ENCODE measurements at places on chromosomes 13 and 19. TPM values are rescaled to one million over a fixed set of nuclear protein-coding genes. Genes with fewer than 3 reads are reported as not detected.

- no peak for DNase-seq
These were observed at the start of gene KASH5 for GRCh38 chr19:49387936-49388372. KASH5 (plus strand) TSS chr19:49388249; CDS start chr19:49390884, 2,635 bp downstream.

DNA sequence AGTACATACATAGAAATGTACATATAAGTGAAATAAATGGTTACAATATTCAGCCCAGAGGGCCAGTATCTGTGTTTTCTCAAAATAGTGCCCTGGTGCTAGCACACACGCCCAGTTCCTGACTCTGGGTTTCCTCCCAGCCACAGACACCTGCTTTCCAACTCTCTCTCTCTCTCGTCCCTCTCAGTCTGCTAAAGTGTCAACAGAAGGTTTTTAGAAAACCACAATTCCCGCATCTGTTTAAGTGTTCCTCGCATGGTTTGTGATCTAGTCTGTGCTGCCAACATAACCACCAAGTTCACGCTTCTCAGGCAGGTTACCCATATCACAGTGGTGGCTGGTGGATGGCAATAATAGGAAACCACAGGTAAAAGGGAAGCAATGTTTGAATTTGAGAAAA, 17.8 kb upstream of the UPF3A start:
- peak; percentile 95 for DNase-seq

The CRX gene
- not detected for total RNA-seq

The SIGLEC12 gene
- total RNA-seq, result not detected

- no peak for DNase-seq
These were observed 50.7 kb downstream of the LHFPL6 start for GRCh38 chr13:39552246-39552645.

GRCh38 chr19:47227352-47228167, 3.4 kb downstream of the BBC3 start:
- DNase-seq, result peak; percentile 94

The ELAVL1 gene
- 43.7 TPM for total RNA-seq

The RASL11A gene
- total RNA-seq, result 2.9 TPM

- DNase-seq, result no peak
These were observed 28.9 kb downstream of the ARHGEF7 start for GRCh38 chr13:111143865-111144540.

The CACNG7 gene
- not detected for total RNA-seq

The KL gene
- total RNA-seq, result not detected

DNA sequence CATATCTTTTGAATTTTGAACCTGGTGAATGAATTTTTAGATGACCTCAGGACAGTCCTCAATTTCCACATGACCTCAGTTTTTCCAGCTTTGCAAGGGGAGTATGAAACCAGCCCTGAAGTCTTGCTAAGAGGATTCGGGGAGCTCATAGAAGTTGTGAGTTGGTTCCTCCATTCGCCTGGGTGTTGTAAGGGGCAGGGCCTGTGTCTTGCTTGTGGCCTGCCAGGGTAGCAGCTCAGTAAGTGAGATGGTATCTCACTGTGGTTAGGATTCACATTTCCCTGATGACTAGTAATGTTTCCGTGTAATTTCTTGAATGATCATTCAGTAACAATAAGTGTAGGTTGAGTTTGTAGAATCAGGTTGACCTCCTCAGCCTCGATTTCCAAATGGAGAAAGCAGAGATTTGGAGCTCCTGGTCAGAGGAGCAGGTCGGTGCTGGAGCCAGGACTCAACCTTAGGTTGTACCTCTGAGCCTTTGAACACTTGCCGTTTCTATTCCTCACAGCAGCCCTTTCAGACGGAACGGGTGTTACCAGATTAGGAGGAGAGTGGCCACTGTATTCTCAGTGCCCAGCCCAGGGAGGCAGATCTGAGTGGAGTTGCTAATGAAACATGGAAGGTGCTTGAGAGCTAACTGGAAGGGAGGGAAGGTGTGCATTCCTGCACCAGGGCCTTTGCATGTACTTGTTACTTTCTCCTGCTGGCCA, 14.6 kb downstream of the NACC1 start:
- DNase-seq, result peak; percentile 66

GRCh38 chr19:2041433-2041682, 9.7 kb downstream of the MKNK2 start:
- no peak for DNase-seq

GRCh38 chr19:42066075-42066754, 3.8 kb downstream of the GRIK5 start:
- DNase-seq, result peak; percentile 21

The DMWD gene
- 62.3 TPM for total RNA-seq

DNA sequence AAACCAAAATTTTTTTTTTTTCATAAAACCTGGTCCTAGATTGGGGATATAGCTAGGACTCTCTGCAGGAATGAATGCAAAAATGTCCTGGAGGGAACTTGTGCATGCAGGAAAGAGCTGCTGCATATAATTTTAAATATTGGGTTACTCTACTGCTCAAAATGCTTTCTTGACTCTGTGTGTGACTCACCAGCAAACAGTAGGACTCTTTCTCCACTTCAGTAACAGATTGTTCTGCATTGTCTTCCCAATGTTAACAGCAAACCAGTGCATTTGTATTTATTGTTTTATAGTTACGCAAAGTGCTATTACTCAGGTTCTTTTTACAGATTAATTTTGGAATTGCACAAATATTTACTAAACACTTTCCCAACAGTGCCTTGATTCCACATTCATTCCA, 163.7 kb upstream of the KL start:
- no peak for DNase-seq

DNA sequence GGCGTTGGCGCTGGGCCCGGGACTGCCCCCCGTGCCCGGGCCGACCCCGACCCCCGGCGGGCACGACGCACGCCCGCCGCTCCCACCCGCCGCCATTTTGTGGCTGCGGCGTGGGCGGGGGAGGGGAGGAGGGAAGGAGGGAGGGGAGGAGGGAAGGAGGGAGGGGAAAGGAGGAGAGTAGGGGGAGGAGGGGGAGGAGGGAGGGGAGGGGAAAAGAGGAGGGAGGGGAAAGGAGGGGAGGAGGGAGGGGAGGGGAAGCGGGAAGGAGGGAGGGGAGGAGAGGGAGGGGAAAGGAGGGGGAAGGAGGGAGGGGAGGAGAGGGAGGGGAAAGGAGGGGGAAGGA, at the start of gene BTBD2:
Gene BTBD2, minus strand, starts transcription at position 107 of the 343 bp plus-strand sequence. Its CDS starts 11 bp downstream, at position 96.
- DNase-seq, result peak; percentile 61

DNA sequence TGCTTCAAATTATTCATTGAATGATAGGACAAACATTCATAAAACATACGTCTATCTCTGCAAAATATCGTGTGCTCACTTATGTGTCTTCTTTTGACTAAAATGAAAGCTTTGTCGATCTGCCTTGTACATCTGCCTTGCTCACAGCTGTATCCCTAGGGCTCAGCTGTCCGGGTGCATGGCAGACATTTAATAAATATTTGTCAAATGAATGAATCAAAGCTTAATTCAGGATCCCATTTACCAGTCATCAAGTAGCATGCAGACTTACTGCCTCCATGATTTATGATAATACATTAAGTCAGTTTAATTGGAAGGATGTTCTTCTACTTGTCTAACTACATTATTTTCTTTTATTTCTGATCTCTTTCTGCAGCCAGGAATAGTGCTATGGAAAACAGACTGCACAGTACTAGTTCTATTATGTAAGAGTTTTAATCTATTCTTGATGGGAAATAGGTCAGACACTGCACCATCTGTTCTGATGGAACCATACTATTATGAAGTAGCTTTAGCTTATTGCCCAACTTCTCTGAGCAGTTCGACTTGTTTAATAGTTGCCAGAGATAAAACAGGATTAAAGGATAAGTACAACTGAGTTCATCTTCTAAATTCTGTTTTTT, 13.2 kb downstream of the SLC46A3 start:
- no peak for DNase-seq

DNA sequence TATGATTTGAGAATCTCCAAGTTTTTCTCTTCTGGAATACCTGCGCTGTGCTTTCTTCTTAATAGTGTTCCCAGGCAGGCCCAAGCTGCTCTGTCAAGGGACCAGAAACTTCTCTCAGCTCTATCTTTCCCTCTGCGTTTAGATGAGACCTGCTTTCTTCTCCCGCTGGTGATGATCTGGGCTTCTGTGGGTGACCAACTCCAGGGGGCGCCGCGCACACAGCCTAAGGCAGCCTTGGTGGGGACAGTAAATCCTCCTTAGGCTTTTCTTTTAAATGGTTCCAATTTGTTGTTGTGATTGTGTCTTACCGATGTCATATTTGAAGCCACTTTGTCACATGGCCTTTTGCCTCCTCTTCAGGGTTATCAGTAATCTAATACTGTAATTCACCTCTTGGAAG, 439.4 kb upstream of the KLF12 start:
- DNase-seq, result no peak

GRCh38 chr19:38059897-38060296, 152.9 kb downstream of the SIPA1L3 start:
- DNase-seq, result no peak

The RHPN2 gene
- 13.9 TPM for total RNA-seq

- DNase-seq, result peak; percentile 92
These were observed 20.0 kb upstream of the ERCC1 start for GRCh38 chr19:45443462-45444317.

GRCh38 chr19:17128403-17128802, 52.8 kb downstream of the MYO9B start:
- DNase-seq, result no peak

DNA sequence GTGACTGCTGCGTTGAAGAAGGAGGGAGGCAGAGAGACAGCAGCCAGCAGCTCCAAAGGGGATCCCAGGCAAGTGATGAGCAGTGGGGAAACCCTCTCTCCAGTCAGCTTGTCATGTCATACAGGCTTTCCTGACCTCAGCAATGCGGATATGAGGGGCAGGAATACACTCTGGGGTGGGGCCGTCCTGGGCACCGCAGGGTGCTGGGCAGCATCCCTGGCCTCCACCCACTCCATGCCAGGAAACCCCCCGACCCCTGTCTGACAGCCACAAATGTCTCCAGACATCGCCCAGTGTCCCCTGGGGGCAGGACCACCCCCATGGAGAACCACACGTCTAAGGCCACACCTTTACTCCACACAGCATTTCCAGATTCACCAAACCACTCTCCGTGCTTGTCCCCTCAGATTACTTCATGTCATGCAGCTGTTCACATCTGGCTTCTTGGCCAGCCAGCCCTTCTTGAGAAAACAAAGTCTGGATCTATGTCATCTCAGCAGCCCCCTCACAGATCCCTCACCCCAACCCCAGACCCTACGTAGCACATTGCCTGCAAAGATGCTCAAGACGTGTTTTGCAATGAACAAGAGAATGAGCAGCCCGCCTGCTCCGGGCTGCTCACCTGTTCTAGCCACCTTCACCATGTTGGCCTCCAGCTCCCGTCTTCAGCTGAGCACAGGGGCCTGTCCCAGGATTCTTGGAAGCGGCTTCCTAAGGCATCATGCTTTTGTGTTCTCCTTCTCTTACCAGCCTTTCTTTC, 46.5 kb downstream of the RFX2 start:
- no peak for DNase-seq

DNA sequence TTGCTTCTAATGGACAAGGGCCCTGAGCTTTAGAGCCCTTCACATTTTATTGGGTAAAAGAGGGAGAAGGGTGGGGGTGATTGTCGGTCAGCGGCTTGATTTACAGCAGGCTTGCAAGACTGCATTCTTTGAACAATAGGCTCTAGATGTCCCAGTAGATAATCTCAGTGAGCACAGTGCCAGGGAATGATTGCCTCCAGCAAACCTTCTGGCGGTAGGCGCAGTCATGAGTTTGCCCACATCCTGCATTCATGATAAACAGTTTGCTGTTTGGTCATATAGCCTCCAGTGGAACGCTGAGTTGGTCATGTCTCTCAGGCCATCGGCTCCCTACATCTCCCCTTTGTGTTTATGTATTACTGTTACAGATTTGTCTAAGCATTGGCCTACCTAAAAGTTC, 12.6 kb downstream of the ZNF528 start:
- DNase-seq, result no peak

The ARHGEF18 gene
- total RNA-seq, result 43.6 TPM

DNA sequence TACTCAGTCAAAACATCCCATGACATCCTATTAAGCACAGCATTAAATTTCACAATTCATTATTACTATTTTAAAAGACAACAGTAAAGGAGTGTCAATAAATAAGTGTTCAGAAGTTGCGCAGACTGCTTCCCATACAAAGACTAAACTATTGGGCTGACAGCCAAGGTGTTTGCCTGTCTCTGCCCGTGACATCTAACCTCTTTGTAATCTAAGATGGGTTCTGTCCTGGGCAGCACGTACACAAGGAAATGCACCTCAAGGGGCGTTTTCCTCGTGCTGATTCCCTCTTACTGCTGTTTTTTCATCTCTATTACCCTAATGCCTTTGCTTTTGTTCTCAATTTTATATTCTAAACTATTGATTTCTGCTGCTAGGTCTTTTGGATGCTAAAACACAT, 216.3 kb downstream of the NHLRC3 start:
- no peak for DNase-seq

DNA sequence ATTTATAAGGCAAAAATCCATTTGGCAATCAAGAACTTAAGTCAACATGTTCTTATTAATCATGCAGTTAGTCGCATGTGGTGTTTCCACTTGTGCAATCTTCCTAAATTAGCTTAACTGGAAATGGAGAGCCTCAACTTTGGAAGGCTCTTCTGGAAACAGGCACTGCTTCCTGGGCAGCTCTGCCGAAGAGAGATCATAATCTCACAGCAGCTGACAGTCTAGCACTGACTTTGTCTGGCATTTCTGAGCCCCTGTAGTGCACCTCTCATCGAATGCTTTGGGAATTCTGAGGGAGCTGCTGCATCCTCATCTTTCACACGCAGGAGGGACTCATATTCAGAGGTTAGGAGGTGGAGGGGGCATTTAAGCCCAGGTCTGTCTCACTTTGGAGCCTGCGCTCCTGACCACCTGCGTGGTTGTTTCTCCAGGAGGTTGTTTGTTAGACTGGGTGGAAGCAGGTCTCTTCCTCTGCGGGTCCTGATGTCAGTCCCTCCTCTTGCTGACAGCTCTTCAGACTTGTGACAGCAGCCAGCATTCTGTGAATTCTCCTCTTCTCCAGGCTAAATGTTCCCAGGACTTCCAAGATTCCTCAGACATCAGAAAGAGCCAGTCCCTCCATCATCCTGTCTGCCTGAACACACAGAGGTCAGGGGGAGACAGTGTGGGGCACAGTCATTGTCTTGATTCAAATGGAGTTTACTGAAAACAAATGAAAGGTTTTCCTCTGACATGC, 100.4 kb upstream of the GJB6 start:
- DNase-seq, result peak; percentile 42

DNA sequence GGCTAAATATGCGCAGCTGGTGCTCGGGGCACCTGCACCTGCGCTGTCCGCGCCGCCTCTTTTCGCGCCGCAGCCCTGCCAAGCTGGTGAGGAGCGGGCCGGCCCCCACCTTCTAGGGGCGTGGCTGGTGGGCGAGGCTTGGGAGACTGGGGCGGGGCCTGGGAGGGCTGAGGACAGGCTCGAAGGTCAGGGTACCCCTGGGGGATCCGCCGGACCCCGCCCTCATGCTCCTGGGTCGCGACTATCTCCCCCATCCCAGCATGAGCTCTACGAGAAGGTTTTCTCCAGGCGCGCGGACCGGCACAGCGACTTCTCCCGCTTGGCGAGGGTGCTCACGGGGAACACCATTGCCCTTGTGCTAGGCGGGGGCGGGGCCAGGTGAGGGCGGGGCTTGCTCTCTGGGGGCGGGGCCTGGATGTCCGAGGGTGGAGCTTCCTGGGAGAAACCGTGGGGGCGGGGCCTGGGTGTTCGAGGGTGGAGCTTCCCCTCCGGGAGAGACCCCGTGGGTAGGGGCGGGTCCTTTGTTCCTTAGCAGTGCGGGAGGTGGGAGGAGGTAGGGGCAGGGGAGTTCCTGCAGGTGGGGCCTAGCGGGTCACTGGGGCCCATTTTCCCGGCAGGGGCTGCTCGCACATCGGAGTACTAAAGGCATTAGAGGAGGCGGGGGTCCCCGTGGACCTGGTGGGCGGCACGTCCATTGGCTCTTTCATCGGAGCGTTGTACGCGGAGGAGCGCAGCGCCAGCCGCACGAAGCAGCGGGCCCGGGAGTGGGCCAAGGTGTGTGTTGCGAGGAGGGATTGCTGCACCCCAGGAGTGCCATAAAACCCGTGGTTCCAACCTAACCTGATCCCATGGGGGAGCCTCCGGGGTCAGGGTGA, 19.7 kb downstream of the PNPLA6 start:
- no peak for DNase-seq

Measured in myocyte (in vitro differentiated cells).